Mesenteric fat pad (tissue), 1 donor: ENCODE measurements at places on chromosomes 7 and 10.

GRCh38 chr10:60589376-60589775, 188.9 kb upstream of the CDK1 start:
- DNase-seq = no peak

- no peak for DNase-seq
Observed at GRCh38 chr7:133575726-133576440, 323.0 kb downstream of the EXOC4 start.

DNA sequence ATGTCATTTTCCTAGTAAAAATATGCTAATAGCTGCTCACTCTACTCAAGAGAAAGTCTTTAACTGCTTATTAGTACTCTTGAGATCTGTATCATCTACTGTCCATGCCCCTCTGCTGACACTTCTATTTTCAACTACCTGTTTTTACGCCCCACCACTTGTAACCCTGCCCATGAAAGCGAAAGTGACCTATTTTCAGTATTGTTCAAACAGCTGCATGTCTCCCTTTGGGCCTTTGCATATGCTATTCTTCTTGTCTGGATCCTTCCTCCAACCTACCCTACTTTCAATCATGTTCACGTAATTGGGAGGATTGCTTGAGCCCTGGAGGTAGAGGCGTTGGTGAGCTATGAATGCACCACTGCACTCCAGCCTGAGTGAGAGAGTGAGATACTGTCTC, 1481.3 kb downstream of the GATA3 start:
- no peak for DNase-seq

GRCh38 chr10:36446881-36447280, 678.5 kb upstream of the ANKRD30A start:
- no peak for DNase-seq

GRCh38 chr7:127066974-127067373, 185.8 kb downstream of the GRM8 start:
- no peak for DNase-seq

DNA sequence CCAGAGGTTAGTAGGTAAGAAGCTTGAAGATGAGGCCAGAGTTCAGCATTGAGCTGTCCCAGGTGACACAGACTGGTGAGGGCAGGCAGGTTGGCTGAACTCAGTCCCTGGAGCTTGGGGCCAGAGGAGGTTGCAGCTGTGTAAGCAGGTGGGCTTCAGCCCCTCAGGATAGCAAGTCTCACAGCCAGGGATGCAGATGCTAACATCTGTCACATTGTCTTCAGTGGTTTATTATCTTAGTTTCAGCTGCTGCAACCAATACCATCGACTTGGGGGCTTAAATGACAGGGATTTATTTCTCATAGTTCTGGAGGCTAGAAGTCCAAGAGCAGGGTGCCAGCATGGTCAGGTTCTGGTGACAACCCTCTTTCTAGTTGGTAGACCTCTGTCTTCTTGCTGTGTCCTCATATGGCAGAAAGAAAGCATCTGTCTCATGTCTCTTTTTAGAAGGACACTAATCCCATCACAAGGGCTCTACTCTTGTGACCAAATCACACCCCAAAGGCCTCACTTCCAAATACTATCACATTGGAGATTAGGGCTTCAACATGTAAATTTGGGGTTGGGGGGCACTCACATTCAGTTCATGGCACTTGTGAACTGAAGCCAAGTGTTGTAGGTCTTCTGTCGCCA, 146.2 kb downstream of the KIAA1217 start:
- DNase-seq = no peak

DNA sequence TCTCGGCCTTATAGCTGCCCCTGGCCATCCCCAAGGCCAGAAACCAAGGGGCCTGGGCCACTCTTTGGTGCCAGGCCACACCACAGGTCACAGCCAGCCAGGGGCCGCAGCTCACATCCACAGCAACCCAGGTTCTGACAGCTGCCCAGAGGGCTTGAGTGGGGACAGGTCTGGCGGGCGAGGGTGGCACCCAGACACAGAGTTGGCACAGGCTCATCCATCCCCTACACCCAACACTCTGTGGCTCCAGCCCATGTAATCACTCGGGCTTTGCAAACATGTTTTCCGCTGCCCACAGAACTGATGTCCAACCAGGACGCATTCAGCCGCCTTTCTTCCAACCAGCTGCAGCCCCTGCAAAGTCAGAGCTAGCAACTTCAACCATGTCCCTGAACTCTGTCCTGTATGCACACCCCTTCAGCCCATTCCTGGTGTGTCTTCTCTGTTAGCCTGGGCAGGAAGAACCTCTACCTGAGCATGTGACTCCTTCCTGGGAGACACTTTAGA, 57.7 kb upstream of the PPP2R2D start:
- peak; percentile 69 for DNase-seq

DNA sequence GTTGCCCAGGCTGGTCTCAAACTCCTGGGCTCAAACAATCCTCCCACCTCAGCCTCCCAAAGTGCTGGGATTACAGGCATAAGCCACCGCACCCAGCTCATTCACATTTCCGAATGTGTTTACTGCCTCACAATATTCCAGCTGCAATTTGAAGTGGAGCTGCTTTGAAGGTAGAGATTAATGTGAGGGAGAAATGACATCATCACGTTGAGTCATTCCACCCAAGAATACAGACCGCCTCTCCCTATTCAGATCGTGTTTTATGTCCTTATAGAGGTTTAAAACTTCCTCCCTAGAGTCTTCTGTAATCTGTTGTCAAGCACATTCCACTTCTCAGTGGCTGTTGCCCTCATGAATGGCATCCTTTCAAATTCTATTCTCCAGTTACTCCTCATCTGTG, 100.4 kb upstream of the PDGFA start:
- DNase-seq = no peak

DNA sequence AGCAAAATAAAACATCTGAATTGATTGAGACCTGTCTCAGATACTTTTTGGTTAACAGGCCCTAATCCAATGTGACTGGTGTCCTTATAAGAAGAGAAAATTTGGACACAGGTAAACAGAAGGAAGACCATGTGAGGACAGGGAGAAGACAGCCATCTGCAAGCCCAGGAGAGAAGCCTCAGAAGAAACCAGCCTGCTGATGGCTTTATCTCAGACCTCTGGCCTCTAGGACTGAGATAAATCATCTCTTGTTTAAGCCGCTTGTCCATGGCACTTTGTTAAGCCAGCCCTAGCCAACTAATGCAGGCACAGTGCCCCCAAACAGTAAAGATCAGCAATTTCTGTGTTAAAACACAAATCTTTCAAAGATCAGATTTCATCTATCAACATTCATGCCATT, 41.8 kb upstream of the FIGNL1 start:
- DNase-seq = no peak

- no peak for DNase-seq
Observed at GRCh38 chr10:48271047-48271730, 3.3 kb downstream of the FRMPD2 start.

- no peak for DNase-seq
Observed at GRCh38 chr7:47314728-47315607, 266.9 kb downstream of the TNS3 start.

- DNase-seq = no peak
Observed at GRCh38 chr10:12504176-12504575, 154.8 kb downstream of the CAMK1D start.

GRCh38 chr10:12807096-12807755, 194.3 kb downstream of the CCDC3 start:
- peak; percentile 53 for DNase-seq

DNA sequence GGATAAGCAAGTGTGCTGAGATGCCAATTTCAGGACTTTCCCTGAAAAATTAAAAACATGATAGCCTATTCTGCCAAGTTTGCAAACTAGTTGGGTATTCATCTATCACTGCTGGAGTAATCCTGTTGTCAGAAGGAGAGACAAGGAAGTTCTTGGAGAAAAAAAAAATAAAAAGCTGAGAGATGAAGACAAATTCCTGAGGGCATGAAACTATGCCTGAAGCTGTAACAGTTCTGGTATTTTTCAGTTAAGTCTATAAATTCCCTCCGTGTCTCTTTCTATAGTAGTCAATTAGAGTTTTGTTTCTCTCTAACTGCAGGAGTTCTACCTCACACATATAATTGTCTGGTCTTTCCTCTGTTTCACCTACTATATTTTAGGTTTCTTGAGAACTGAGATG, 95.7 kb downstream of the DGKB start:
- no peak for DNase-seq

GRCh38 chr10:132685101-132685891, 100.7 kb downstream of the NKX6-2 start:
- peak; percentile 88 for DNase-seq

DNA sequence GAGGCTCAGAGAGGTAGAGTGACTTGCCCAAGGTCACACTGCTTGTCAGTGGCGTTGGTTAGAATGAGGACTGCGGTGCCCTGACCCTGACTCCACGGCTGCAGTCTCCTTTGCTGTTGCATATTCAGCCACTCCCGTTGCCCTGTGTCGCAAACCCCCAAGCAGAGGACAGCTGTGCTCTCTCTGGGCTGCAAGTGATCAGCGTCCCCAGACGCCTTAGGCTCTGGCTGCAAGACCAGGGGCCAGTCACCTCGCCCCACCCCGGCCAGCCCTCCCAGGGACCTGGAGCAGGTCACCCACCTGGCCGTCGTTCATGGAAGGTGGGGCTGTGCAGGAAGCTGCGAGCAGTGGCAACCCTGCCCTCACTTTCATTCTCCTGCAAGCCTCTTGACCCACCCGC, 51.7 kb upstream of the NANOS1 start:
- no peak for DNase-seq

DNA sequence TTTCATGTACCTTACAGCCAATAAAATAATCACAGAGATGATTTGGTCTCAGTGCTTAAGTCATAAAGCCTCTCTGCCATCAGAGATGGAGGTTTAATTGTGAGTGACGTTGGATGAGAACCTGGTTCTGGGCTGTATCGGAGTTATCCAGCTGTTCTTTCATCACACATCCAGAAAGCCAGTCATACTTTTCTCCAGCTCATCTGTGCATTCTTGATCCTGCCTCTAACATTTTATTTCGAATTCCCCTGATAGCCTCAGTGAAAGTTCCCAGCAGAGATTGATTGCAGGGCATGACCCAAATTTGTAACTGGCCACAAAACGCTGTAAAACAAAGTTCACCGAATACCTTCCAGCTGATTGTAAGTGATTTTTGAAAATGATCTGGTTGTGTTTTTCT, 212.6 kb upstream of the HABP2 start:
- DNase-seq = no peak

DNA sequence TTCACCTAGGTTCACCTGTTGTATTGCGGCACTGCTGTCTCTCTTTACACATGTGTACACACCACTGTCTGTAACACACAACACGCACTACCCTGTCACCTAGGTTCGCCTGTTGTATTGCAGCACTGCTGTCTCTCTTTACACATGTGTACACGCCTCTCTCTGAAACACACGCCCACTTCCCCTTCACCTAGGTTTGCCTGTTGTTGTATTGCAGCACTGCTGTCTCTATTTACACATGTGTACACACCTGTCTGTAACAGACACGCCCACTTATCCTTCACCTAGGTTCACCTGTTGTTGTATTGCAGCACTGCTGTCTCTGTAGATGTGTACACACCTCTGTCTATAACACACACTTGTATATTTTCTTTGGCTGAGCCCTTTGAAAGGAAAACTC, 51.5 kb downstream of the WDR37 start:
- no peak for DNase-seq

DNA sequence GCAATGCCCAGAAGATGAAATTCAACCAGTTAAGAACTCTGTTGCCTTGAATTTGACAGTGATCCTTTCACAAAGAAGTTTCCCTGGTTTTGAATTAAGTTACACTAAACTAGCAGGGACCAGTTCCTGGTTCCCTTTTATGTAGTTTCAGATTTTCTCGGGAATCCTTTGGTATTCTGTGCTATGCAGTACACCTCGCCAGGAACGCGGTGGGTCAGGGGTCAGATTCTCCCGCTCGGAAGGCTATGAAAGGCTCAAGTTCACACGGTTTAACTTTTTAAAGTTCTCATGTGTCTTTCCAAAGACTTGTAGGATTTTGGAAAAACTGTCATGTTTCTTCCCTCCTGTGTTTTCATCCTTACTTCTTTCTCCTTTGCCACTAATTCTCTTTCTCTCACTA, 104.7 kb upstream of the PRR15 start:
- DNase-seq = no peak

DNA sequence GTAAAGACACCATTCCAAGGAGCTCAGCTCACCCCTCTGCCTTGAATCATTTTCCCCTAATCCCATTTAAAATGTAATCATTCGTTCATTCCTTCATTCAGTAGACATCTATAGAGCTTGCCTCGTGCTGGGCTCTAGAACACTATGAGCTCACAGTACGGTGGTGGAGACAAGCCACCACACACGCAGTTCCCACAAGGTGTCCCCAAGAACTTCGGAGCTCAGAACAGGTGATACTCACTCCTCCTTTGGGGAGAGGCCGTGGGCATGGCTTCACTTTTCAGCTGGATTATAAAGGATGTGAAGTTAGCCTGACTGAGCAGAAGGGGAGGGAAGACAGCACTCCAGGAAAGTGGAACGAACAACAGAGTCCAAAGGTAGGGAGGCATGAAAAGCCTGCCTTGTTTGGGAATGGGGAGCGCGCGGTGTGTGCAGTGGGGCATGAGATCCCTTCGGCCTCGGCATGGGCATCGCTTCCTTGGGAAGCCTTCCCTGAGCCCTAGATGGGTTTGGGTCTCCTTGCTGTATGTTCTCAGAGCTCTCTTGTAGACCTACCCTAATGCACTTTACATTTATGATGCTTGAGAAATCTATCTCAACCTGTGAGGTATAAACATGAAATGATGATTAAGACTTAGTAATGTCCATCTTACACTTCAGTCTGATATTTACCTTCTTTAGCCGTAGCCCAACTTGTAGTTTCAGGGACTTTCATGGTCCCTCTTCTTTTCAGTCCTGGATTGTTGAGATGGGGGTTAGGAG, 809 bp upstream of the OGA start:
- DNase-seq = no peak

GRCh38 chr7:115707258-115708012, 323.1 kb downstream of the TFEC start:
- DNase-seq = no peak

DNA sequence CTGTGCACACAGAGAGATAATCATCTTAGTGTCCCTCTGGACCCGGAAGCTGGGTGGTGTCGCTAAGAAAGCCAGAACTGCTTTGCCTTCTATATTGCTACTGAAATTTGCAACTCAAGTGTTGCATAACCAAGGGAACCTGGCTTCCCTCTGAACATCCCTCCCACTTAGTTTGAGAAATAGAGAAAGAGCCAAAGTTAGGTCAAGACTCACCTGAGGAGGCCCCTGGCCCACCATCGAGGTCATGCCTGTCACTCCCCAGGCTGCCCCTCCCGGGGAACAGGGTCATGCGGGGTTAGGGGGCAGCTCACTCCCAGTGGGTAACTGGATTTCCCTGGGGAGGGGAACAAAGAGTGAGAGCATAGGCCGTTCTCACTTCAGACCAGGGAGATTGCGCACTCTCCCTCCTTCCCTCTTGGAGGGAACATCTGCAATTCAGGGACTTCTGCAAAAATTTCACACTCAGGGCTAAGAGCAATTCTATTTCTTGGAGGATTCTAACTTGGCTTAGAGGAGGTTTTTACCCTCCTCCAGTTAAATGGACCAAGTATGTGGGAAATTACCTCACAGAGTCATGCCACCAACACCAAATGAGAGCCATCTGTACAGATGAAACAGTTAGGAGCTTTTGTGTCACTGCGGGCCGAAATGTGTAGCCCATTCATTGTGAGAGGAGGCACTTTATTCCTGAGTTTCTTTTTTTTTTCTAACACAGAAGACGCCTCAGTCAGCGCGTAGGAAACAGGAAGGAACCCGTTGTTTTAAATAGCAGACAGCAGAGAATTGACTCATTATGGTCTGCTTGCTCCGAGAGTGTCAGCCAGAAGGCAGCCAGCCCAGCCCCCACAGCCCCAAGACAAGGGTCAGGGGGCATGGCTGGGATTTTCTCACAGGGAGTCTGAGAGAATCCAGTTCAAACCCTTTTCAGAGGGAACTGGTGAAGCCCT, 221.3 kb downstream of the ARHGAP12 start:
- DNase-seq = no peak

- DNase-seq = peak; percentile 64
Observed at GRCh38 chr10:131771634-131772358, 129.0 kb upstream of the PPP2R2D start.
